ENCODE measurements at places on chromosomes 6 and 20.

DNA sequence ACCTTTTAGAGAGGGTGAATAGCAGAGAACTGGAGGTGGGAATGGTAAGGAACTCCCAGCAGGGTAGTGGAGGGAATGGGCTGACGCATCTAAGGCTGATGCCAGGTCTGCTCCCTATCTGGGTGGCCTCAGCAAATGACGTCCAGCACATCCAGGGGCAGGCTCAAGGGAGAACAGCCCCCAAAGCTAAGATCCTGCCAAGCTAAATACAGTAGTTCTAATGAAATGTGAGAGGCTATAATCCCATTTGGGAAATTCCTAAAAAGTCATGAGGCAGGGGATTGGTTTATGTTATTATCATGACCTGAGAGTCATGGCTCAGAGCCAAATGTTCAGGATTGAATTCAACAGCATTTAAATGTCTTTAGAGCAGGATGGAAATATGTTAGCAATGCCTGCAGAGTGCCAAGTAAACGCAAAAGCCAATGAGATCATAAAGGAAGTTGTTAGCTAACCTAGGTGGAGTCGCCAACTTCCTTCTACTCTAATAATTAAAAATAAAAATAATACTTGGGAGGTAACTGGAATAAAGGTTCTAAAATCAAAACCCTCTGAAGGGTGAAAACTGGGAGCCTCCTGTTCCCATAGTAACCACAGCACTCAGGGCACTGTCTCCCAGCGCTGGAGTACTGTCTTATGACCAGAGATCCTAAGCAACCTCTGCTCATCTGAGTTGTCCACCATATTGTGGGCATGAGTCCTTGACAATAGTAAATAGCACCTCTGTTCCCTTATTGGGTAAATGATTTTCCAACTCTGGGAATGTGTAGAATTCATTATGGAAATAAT lies 34.8 kb downstream of the IYD start:
- no peak for DNase-seq

GRCh38 chr20:20443504-20443903 lies 75.6 kb downstream of the INSM1 start:
- DNase-seq: no peak

GRCh38 chr6:51598171-51598570 lies 489.2 kb downstream of the PKHD1 start:
- DNase-seq: no peak

DNA sequence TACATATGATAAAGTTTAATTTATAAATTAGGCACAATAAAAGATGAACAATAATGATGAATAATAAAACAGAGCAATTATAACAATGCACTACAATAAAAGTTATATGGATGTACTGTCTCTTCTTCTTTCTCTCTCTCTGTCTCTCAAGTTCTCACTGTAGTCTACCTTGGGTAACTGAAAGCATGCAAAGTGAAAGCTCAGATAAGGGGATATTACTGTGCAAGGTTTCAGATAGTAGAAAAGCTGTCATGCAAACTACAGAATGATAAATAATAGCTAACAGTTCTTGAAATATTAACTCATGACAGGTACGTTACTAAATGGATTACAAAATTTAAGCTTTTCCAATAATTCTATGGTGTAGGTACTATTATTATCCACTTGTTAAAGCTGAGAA lies 311.9 kb upstream of the PRDM1 start:
- DNase-seq: no peak
